ENCODE measurements at places on chromosomes 7 and 10.

DNA sequence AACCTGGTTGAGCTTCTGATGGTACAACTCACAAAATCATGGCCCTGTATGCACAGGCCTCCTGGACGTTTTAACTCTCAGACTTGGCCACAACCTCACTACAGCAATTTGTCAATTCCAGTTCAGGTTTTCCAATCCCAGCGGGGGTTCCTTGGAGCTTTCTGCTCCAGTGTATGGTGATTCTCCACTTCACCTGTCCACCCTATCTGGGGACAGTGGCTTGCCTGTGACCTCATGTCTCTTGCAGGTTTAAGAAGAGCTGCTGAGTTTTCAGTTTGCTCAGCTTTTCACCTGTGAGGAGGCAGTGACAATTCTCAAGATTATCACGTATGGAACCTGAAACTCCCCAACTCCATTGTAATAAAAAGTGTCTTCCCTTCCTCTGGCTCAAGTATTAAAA lies 254.1 kb downstream of the DIP2C start:
- DNase-seq: no peak

DNA sequence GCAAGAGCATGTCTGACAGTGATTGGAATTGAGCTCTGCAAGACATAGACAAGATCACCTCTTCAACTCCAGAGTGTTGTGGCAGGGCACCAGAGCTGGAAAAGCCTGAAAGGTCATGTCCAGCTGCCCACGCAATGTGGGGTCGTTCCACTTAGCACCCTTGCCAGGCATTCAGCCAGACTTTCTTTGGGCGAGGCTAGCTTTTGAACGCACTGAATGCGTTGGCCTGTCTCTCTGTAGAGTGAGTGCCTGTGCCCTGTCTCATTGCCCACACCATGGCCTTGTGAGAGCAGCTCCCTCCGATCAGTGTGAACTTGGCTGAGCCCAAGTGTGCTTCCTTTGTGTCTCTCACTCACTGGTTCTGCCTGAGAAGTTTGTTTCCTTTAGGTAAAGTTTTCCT lies 23.3 kb downstream of the UBTD1 start:
- DNase-seq: no peak

GRCh38 chr10:57627642-57628178 lies 640.0 kb downstream of the IPMK start:
- DNase-seq: no peak

- DNase-seq: no peak
Observed at GRCh38 chr10:84248794-84249193, 3.9 kb downstream of the RGR start.

GRCh38 chr7:38842746-38843145 lies 66.2 kb downstream of the VPS41 start:
- no peak for DNase-seq

DNA sequence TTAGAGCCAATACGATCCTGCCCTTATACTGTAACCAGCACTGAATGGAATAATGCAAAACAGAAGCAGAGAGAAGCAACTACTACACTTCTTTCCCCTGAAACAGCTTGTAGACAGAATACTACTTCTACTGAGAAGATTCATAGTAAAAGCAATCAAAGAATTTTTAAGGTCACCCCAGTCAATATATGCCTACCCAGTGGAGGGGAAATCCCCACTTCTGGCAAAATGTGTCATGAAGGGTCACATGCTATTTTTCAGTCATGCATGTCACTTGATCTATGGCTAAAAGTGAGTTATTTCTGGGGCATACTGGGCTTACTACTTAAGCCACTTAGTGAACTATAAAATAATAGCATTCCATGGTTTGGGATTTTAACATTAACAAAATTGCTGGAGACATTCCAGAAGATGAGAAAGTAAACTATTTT lies 25.6 kb downstream of the IRF5 start:
- peak; percentile 13 for DNase-seq

DNA sequence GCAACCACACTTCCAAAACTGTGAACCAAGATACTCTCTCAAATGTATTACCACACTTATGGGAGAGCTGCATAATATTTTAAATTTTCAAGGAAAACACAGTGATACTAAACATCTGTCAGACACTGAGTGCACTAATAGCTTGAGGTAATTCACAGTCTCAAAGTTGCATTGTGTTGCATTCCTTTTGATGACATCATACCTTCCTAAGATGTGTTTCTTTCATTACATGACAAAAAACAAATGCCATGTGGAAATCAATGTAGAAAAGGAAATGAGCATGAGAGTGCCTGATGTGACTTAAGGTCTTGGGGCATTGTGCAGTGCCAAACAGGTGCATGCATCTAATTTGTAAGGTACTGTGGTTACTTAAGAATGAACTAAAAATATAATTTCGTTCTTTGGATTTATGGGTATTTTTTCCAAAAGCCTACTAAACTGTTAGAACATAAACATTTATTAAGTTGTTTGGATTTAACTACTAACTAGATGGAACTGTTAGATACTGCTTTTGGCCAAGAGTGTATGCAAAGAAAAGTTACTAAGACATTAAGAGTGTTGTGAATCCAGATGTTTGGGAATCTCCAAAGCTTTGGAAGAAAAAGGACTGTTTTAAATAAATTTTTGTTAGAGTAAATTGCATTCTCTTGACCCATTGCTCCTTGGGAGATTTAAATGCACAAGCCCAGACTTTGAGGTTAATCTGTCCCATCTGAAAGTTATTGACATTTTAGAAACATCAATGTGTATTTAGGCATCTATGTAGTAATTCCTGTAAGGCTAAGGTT lies 496.2 kb upstream of the SEMA3D start:
- peak; percentile 45 for DNase-seq

- DNase-seq: no peak
Observed at GRCh38 chr10:12922117-12922900, 79.2 kb downstream of the CCDC3 start.

DNA sequence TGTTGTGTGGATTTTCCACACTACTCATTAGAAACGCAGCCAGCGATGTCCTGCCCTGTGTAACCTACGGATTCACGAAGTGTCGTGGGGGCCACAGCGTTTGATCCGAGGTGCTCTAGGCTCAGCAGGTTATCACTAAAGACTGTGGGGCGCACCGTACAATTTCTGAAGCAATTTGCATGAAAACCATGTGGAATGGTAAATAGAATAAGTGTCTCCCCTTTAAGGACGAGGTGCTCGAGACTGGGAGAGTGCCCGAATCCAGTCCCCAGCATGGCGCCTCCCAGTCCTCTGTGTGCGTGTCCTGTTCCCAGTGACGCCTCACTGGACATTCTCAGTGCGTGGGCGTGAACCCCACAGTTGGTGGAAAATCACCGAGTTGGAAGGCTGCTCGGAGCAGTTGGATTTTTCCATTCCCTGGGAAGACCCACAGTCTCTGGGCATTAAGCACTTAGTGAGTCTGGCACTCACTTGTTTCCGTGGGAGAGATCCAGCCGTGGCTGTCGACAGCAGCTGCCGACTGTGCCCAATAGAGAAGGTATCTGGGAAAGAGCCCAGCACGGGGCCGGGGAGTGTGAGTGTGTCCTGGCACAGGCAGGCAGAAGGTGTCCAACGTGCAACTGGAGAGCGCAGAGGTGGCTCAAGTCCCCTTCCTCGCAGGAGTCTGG lies 37.0 kb downstream of the PFKP start:
- DNase-seq: no peak

- no peak for DNase-seq
Observed at GRCh38 chr7:18671176-18671575, 175.6 kb downstream of the HDAC9 start.
